ENCODE measurements at places on chromosomes 16 and 17.

- DNase-seq = no peak
Measured at GRCh38 chr17:17983376-17983775, 10.7 kb downstream of the DRC3 start.

- DNase-seq = no peak
Measured at GRCh38 chr17:18184143-18185031, 759 bp downstream of the ALKBH5 start.

- DNase-seq = no peak
Measured at GRCh38 chr17:67746704-67747571, 29.2 kb downstream of the NOL11 start.

DNA sequence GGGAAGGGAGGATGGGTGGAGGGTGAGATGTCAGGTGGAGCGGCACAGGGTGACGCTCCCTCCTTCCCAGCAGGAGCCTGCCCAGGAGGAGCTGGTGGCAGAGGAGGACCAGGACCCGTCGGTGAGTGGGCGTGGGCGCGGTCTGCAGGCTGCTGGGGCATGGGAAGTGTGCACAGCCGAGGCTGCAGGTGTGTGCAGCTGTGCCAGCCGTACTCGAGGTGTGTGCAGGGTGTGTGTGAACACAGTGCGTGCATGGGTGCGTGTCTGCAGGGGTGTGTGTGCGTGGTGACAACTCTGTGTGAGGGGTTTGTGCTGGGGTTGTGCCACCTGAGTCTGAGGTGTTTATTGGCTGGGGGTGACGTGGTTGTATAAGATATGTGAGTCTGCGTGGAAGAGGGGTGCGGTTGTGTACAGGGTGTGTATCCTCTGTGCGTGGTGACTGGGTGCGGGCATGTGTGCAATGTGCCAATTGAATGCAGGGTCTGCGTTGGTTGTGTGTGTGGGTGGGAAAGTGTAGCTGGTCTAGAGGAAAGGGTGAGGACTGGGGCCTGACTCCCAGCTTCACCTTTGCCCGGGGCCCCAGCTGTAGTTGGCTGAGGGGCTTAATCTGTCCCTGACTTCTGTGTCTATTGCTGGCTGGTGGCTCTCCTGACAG, 670 bp downstream of the TNFSF12 start:
- DNase-seq = no peak

DNA sequence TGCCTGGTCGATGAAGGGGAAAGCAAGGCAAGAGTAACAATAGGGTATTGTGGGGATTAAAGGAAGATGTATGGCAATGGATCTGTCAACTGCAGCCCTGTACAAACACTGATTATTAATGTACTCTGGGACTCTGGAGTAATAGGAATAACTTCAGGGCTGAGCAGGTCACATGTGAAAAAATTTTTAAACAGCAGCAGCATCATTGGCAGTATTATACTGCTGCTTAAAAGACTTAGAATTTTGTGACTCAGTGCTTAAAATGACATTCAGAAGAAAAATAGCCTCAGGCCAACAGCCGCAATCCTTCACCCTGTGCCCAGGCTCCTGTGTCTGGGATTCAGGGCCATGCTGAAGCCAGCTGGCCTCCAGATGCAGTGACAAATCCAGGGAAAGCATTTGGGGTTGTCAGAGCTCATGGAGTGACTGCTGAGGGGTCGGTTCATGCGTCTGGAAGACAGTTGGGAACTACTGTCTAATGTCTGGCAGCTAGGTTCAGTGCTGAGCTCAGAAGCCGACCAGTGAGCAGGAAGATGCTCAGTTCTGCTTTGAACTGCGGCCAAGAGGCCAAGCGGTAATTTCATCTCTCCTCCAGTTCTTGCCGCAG, 22.2 kb downstream of the TEX2 start:
- no peak for DNase-seq

GRCh38 chr17:8855477-8856204, 11.8 kb downstream of the PIK3R6 start:
- DNase-seq = no peak

DNA sequence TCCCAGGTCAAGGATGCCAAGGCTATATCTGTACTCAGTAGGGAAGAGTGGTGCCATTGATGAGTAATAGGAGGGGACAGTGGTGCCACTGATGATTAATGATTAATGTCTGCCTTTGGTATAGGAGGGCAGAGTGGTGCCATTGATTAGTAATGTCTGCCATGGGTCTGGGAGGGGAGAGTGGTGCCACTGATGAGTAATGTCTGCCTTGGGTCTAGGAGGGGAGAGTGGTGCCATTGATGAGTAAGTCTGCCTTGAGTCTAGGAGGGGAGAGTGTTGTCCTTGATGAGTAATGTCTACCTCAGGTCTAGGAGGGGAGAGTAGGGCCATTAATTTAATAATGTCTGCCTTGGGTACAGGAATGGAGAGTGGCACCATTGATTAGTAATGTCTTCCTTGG, 507.8 kb upstream of the EEF2KMT start:
- no peak for DNase-seq

GRCh38 chr17:10729334-10730193, at the start of gene TMEM220:
TSS of gene TMEM220 (minus strand) at chr17:10730023. CDS start at chr17:10729851, 172 bp downstream.
- DNase-seq = peak; percentile 32

- DNase-seq = no peak
Measured at GRCh38 chr17:12522743-12523183, 142.9 kb upstream of the MYOCD start.

- no peak for DNase-seq
Measured at GRCh38 chr16:5412731-5413130, 315.1 kb upstream of the EEF2KMT start.

DNA sequence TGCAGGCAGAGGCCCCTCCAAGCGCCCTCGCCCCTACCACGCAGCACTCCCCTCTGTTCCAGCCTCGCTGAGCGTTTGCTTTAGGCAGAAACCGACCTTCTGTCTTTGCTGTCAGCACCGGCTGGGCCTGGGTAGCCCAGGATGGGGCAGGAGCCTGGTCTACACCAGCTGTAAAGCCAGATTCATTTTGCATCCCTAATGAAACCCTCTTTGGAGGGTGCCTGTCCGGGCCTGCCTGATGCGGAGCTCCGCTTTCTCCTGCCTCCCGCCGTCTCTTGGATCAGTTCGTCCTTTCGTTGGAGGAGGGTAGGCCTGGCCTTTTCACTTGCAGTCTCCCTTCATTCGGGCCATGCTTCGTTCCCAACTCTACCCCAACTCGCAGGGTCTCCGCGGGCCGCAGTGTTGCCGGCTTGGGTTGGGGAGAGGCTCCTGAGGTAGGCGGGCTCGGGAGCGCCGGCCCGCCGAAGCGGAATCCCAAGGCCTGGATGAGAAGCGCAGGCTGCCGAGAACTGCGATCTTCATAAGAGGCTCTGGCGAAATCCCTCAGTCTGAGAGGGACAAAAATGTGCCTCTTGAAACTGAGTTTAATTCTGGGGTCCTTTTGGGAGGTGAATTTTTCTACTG, 4.8 kb upstream of the HOXB8 start:
- no peak for DNase-seq

DNA sequence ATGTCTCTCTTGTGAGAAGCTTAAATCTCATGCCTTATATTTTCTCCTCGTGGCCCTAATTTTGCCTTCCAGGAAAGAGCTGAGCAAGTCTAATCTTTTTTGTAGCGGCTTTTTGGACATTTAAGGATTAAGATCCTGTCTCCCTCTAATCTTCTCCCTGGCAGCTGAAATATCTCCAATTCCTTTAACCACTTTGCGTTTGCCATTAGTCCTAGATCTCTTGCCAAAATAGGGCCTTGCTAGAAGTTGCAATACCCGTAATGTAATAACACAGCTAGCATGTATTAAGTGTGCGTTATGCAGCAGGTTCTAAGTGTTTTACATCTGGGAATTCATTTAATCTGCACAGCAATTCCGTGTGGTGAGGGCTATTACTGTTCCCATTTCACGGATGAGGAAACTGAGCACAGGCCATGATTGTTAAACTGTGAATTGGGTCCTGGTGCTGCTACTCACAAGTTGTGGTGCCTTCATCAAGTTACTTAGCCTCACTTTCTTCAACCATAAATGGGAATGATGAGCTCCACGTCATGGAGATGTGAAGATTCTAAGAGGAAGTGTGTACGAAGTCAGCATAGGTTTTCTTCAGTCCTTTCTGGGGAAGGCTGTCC, 198.9 kb upstream of the ASIC2 start:
- DNase-seq = no peak

DNA sequence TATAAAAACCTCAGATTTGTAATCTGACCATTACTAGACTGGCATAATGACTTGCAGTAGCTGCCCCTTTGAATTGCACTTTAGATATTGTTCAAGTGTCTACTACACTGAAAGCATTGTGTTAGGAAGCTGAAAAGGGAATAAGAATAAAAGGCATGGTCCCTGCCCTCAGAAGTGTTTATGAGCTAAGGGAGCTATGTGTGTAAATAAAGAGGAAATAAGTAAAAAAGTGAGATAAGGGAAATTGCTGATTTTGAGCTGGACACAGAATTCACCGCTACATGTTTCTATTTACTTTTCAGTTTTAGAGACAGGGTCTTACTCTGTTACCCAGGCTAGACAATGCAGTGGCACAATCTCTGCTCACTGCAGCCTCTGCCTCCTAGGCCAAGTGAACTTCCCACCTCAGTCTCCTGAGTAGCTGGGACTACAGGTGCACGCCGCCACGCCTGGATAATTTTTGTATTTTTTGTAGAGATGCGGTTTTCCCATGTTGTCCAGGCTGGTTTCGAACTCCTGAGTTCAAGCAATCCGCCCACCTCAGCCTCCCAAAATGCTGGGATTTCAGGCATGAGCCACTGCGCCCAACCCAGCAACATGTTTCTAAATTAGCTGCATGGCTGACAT, 57.0 kb downstream of the GRB2 start:
- no peak for DNase-seq

DNA sequence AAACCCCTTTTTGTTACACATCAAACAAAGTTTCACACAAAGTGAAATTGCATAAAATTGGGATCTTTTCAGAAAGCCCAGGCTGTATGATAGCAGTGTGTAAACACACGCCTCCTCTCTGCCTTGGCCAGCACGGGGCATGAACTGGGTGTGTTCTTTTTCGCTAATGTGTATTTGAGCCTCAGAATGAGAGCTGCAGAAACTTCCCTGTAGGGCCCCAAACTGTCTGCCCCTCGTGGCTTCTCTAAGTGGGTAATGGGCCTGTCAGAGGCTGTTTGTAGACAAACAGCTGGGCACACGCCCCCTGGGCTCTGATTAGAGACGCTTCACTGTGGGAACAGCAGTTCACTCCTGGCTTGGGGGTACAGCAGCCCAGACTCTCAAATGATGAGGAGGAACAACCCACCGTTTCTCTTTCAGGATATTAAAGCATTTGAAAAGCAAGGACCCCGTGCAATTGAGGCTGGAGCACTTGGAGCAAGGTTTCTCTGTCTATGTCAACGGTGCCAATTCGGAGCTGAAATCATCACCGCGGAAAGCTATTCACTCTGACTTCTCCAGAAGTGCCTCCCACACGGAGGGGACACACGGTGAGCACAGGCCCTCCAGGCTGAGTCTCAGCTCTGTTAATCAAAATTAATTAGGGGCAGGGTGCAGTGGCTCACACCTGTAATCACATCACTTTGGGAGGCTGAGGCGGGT, 78.4 kb downstream of the KATNIP start:
- no peak for DNase-seq

- DNase-seq = no peak
Measured at GRCh38 chr16:65125871-65126270, 4.0 kb upstream of the CDH11 start.

DNA sequence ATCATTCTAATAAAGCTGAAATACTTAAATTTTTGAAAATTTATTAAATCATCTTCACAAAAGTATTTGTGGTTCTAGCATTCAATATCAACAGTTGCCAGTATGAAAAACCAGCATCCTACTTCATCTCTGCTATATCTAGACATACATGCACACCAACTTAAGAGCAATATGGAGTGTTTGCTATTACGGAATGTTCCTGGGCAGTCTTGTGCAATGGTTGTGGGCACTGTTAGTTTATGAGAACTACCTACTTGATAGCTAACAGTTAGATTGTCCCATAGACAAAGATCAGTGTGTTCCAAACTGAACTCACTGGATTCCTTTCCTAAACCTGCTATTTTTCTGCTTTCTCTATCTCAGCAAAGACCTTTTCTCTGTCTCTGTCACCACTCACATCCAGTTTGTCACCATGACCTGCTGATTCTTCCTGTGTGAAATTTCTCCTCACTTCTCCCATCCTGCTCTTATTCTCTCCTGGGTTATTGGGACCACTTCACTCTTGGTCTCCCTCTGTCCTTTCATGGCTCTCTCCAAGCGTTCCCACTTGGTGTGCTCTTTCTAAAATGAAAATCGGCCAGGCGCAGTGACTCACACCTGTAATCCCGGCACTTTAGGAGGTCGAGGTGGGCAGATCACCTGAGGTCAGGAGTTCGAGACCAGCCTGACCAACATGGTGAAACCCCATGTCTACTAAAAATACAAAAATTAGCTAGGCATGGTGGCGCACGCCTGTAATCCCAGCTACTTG, 27.7 kb downstream of the CNTROB start:
- DNase-seq = no peak

GRCh38 chr16:77782694-77783093, 5.7 kb upstream of the VAT1L start:
- no peak for DNase-seq
